NCI-H510A (cell line): ENCODE measurements at places on chromosomes 2 and 18.

DNA sequence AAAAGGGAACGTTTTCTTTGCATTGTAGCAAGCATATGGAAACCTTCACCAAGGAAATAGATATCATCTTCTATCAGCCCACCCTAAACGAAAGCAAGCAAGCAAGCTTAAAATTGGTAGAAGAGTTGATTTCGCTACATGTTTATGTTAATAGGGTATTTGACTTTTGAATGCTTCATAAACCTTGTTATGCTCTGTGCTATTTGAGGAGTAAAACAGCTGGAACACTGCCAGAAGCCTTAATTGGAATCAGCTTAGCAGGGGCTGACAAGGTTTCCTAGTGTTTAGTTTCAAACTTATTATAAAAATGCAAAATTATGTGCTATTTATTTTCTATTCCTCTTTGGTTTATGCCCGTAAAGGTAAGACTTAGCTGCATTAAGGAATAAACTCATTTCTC, 70.6 kb upstream of the LINC00305 start:
- DNase-seq, result no peak

DNA sequence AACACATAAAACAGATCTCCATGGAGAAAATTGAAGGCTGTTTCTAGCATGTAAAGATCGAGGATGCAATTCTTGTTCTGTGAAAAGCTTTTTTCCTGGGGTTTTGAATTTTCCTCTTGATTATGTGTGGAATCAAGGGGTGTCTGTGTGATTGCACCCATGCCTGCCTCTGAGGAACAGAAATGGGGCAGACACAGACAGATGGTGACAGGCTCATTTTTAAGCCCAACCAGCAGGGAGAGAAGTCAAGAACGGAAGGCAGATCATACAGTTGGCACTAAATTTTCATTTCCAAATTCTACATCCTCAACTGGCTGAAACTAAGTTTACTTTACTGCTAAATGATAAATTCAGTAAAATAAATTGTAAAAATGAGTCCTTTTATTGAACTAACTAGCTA, 1037.7 kb upstream of the KLHL29 start:
- no peak for DNase-seq

- DNase-seq, result no peak
Observed at GRCh38 chr2:105175231-105175630, 66.3 kb upstream of the GPR45 start.

DNA sequence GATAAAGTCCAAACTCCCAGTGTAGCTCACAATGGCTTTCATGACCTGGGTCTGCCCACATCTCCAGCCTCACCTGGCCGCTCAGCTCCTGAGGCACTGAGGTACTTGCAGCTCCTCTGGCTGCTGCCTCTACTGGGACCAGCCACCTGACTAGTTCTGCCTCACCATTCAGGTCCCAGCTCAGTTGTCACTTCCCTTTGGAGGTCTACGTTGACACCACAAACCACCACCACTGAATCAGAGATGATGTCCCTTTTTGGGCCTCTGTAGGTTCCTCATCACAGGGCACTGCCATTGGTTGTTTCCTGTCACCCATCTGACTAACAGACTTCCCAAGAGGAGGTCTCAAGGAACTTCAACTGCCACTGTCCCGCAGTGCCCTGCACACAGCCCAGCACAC, 21.2 kb downstream of the SPP2 start:
- no peak for DNase-seq

- no peak for DNase-seq
Observed at GRCh38 chr2:200203381-200203827, 103.1 kb upstream of the SPATS2L start.
